T-helper 2 cell (primary cell): ENCODE measurements at places on chromosomes 7 and 10.

DNA sequence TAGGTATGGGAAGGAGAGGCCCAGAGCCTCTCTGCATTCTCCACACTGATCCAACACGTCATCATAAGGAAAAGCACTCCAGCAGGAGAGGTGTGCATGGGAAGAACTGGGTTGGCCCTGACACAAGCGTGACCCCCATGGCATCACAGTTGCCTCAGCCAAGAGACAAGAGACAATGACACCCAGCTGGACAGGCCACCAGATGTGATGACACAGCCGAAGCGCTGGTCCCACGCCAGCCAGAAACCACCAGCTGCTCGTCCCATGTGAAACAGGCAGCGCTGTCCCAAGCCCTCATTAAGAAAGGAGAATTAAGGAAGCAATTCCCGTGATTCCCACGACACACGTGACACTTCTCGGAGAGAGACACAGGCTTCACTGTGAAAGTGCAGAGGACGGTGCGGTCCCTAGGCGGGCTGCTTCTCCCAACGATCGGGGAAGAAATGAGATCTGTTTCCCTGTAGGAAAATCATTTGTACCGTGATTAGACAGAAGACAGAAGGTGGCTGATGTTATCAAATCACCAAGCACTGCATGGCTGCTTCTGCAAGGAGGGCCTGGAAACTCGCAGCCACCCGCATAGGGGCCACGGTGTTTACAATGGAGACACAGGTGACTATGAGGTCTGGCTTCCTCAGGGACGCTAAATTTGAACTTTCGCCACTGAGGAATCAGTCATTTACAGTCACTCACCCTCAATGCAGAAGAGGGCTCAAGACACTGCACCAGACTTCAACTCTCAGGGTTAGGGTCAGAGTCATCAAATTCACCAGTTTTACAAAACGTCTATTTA, 74.5 kb downstream of the DIP2C start:
- no peak for DNase-seq

GRCh38 chr7:35375516-35375915, 121.6 kb upstream of the TBX20 start:
- no peak for DNase-seq

DNA sequence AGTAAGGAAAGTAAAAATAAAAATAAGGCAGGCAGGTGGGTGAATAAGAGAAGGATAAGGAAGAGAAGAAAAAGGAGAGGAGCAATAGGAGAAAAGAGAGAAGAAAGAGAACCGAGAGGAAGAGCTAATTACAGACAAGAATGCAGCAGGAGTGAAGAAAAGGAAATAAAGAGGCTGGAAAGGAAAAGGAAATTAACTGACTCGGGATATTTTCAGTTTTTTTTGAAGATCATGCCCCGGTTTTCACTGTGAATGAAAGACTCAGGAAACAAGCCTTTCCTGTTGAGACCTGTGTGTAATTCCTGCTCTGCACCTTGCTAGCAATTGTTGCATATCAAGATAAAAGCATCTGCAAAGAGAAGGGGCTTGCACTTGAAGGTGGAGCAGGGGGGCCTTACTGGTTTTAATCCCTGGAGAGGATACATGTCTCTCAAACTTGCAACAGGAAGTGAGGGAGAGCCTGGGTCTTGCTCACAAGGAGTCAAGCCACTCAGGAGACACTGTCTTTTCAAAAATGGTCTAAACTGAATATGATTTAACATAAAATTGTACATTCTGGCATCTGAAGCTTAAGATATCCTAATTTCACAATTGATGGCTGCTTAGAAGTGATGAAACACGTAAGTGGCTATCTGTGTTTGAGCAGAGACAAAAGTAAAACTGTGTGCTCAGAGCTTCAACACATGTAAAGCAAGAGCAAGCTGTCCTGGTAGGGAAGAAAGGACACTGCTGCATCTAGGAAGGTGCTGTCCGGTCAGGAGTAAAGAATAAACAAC, 157.6 kb downstream of the FAM107B start:
- DNase-seq: no peak

GRCh38 chr10:18099415-18099814, 40.8 kb upstream of the CACNB2 start:
- no peak for DNase-seq

DNA sequence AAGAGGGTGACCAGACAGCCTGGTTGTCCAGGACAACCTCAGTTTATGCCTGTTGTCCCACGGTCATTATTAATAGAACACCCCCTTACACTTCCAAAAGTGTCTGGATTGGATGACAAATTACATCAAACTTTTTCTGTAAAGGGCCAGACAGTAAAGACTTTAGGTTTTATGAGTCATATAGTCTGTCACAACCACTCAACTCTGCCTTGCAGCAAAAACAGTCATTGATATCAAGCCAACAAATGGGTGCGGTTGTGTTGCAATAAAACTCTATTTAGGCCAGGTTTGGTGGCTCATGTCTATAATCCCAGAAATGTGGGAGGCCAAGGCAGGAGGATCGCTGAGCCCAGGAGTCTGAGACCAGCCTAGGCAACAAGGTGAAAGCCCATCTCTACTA, 66.7 kb upstream of the ATP6V0A4 start:
- no peak for DNase-seq

- no peak for DNase-seq
These were observed 68.9 kb downstream of the EBLN1 start for GRCh38 chr10:22148961-22149360.

- DNase-seq: no peak
These were observed at the start of gene PAX2 for GRCh38 chr10:100744987-100745881. TSS of gene PAX2 (plus strand) at chr10:100745582. CDS start at chr10:100746261, 679 bp downstream.

DNA sequence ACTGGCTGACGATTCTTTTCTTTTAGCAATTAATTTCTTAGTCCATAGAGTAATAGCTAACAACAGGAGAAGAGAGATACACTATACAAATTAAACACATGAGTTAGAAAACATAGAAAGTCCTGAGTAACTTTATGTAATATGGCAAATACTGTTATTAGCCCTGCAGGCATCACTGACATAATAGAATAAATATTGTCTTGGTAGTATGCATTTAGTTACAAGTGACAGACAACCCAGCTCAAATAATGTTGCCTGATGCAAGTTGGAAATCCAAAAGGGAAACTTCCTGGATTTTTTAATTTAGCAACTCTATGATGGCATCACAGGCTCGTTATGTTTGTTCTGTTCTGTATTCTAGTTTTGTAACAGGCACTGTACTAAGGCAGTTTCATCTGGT, 95.1 kb downstream of the DKK1 start:
- no peak for DNase-seq

DNA sequence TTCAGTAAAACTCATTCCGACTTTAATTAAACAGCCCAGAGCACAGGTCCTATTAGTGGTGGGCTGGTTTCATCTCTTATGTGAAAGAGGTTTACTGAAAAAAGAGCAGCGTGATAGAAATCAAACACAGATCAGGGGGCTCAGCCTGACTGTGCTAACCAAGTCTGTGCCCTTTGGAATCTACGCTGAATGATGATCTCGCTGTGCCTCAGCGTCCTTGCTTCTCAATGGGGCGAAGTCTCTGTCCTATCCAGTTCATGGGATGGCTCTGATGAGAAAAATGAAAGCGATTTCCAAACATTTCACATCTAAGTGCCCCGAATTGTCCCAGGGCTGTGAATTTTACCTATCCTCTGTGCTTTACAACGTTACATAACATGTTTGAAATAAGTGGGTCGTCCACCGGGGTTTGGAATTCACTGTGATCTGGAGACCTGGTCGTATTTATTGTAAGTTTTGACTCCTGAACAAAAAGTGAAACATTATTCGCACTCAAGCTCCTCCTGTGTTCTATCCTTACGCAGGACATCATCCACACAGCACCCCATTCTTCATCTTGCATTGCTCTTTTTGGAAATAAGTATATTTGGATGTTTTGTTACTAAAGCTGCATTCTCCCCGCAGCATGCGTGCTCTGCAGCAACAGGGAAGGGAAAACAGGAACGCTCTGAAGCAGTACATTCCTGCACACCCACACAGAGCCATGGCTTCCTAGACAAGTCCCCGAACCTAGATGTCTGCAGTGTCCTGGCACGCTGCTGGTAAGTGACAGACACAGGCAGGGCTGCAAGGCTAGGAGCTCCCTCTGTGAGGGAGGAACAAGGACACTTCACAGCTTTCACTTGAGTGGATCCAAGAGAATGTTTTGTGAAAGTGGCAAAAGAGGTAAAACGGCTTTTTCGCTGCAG, 83.5 kb downstream of the SLC37A3 start:
- DNase-seq: no peak

DNA sequence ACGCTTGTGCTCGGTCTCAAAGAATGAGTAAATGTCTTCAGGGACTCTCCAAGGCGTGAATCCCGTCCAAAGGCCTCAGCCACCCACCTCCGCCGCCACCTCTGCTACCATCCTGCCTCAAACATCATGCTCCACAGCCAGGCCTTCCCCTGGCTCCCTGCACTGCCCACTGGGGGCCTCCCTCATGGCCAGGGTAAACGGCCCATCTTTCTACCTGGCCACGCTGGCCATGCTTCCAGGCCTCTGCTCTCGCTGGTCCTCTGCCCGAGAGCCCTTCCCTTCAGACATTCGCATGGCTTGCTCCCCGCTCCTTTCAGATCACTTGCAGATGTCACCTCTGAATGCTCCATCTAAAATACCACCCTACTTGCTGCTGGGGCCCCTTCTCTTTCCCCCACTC, 40.2 kb downstream of the ZNF783 start:
- DNase-seq: no peak

DNA sequence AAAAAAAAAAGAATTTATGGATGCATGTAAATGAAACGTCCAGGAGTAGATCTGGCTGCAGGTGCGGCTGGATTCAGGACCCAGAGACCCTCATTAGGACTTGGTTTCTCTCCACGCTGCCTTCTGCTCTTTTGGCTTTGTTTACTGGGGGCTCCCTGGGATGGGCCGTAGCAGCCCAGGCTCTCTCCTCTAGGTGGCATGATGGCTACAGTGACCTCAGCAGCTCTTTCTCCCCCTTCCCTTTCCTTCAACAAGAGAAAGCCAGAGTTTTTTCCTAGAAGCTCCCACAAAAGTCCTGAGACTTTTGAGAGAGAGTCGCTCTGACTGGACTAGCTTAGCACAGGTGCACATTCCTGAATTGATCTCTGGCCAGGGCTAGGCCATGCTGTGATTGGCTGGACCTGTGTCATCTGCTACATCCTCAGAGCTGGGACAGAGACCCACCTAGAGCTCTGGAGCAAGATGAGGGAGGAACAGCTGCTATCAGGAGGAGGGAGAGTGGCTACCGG, 67.8 kb upstream of the PDCD4 start:
- DNase-seq: peak; percentile 30

DNA sequence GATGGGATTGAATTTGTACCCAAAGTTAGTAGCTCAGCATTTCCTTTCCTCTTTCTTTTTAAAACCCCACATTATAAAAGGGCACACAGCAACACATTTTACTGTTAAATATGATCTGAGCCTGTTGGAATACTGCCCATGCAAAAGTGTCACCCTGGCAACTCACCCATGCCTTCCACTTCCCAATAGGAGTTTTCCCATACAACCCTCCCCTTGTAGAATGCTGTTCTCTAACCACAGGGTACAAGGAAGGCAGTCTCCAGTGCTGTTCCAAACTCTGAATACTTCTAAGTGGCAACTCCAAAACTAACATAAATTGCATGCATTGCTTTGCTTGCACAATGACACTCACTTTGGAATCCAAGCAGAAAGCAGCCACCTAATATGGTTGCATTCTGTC, 60.8 kb downstream of the NRCAM start:
- DNase-seq: no peak

GRCh38 chr10:124472071-124472470, 10.4 kb downstream of the LHPP start:
- no peak for DNase-seq

GRCh38 chr10:85548034-85548433, 818.6 kb downstream of the GRID1 start:
- DNase-seq: peak; percentile 8

- peak; percentile 90 for DNase-seq
These were observed 132.1 kb downstream of the KLF6 start for GRCh38 chr10:3652886-3653285.

GRCh38 chr10:47402641-47403301, 18.7 kb upstream of the ZNF488 start:
- DNase-seq: no peak

DNA sequence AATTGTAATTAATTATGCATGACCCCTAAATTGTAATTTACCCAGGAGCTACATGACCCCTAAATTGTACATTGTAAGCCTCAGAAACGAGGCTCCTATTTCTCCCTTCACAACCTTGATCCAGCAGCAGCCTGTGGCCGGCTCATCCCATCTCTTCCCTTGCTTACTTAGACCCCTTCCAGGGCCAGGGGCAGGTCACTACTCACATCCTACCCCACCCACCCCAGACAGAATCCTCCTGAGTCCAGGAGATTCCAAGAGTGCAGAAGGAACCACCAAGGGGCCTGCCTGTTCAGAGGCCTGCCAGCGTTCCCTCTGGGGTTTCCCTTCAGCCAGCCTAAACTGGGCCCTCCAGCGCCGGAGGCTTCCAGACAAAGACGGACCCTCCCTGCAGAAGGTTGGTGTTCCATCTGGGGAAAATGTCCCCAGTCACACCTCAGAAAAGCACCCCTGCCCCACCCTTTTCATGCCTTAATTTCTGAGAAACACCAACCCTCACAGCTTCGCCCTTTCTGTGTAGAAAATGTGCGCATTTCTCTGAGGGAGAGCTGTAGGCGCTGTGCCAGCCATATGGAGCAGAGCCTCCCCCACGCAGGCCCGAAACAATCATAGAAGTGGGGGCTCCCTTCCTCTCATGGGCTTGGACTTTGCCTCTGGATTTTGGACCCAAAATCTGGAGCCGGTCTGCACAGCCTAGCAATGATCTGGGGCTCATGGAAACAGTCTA, 19.2 kb downstream of the LEP start:
- DNase-seq: no peak

DNA sequence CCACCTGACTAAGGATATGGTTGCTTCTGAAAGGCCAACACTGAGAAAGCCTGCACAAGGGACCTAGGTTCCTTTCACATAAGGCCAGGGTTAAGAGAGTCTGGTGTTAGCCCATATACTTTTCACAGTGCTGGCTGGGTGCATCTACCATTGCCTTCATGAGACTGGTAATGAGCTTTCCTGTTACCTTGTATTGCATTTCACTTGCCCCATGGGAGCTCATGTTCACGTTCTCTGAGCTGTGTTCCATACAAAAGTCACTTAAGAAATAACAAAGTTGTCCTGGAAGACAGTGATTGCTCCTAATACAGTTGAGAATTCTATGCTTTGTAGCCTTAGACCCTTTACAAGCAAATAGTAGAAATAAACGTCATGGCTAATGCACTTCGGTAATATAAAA, 337.8 kb upstream of the TEX47 start:
- no peak for DNase-seq

GRCh38 chr7:75879771-75880184, 944 bp downstream of the RHBDD2 start:
- DNase-seq: peak; percentile 55

- peak; percentile 22 for DNase-seq
These were observed 552 bp downstream of the IL15RA start for GRCh38 chr10:5976512-5977470.

GRCh38 chr7:48518092-48518491, 346.8 kb downstream of the ABCA13 start:
- no peak for DNase-seq

GRCh38 chr7:30799206-30799975, 28.2 kb downstream of the MINDY4 start:
- DNase-seq: no peak

GRCh38 chr10:23453465-23453864, 14.6 kb downstream of the OTUD1 start:
- DNase-seq: no peak

GRCh38 chr10:107280293-107280692, 115.8 kb upstream of the SORCS1 start:
- DNase-seq: no peak
